AG04450 (cell line): ENCODE measurements at places on chromosomes 2 and 18.

- DNase-seq = no peak
Observed at GRCh38 chr2:88810017-88810416, 118.5 kb downstream of the RPIA start.

DNA sequence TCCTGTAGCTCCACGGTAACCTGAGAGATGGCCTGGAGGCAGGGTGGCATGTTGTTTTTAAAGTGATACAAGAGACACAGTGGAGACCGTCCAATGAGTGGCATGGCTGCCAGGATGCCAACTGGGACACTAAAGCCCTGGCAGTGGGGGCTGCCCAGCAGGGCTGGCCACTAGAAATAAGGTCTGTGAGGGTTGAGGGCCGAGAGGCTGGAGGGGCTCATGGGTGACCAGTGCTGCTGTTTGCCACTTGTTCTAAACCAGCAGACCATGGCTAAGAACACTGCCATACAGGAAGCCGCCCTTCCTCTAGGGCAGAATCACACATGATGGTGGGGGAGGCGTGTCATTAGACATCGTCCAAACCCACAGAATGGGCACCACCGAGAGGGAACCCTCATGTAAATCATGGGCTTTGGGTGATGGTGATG, 71.9 kb downstream of the ALPK2 start:
- DNase-seq = no peak

DNA sequence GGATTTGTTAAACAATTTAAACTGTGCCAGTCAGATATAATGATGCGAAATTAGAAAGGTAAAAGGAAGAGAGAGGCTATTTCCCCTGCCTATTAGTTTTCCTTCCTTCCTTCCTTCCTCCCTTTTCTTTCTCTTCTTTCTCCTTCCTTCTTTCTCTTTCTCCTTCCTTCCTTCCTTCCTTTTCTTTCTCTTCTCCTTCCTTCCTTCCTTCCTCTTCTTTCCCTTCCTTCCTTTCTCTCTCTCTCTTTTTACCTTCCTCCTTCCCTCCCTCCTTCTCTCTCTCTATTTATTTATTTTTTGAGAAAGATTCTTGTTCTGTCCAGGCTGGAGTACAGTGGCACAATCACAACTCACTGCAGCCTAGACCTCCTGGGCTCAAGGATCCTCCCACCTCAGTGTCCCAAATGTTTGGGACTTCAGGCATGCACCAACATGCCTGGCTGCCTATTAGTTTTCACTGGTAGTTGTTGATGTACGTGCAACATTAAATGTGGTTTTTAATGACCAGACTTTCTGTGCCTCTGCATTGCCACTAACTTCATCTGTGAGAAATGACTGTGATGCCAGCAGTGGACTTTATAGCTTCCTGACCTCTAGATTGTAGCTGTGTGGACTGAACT, 48.7 kb upstream of the NFE2L2 start:
- no peak for DNase-seq

DNA sequence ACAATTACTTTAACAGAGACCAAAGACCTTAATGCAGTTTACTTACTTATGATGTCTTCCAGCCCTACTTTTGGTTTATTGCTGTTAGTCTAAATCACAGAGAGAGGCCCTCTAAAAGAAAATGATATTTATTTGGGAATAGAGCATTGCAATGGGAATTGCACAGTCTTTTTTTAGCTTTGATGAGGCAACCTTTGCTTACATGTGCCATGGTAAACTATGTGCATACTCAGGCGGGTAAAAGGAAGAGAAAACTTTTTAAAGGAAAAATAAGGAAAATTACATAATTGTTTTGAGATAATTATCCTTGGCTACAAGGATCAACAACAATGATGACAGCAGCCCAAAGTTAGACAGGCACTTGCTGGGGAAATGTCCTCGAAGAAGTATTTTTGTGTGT, 78.6 kb downstream of the EFEMP1 start:
- DNase-seq = no peak

DNA sequence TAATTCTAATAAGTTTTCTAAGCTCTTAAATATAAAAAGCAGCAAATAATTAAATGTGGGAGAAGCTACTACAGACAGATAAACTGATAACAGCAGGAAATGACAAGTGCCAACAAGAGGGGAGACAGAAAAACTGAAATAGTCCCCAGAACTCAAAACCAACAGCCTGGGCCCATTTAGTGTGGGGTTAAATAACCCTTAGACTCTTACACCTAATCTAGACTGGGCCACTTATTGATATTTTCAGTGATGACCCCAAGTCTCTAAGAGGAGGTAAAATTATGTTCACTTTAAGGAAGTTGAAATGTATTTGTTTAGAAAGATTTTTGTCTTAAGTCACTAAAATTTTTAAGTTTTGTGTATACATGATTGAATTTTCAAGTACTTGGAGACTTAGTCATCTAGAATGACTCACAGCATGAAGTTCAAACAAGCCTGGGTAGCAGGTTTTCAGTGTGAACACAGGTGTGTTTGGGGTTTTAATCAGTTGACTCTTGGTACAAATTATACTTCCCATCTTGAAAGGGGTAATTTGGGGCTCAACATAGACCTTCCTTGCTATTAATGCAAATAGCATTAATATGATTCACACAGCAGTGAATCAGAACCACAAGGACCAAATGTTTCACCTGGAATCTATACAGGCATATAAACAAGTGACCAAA, 54.9 kb upstream of the MYO3B start:
- peak; percentile 32 for DNase-seq

GRCh38 chr2:239752951-239753350, 272.2 kb downstream of the NDUFA10 start:
- DNase-seq = no peak

DNA sequence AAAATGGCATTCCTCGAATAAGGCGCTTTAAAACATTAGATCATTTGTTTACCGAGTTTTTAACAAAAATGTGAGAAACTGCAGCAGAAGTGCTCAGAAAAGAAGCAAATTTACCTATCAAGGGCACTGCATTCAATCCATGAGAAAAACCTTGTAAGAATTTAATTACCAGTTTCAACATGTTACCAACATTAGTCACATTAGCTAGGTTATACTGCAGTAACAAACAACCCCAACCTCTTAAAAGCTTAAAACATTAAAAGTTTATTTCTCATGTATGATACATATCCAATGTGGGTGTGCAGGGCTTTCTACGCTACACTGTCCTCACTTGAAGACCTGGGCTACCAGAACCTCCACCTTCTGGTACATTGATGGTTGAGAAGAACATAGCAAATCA, 68.1 kb upstream of the CCBE1 start:
- no peak for DNase-seq

DNA sequence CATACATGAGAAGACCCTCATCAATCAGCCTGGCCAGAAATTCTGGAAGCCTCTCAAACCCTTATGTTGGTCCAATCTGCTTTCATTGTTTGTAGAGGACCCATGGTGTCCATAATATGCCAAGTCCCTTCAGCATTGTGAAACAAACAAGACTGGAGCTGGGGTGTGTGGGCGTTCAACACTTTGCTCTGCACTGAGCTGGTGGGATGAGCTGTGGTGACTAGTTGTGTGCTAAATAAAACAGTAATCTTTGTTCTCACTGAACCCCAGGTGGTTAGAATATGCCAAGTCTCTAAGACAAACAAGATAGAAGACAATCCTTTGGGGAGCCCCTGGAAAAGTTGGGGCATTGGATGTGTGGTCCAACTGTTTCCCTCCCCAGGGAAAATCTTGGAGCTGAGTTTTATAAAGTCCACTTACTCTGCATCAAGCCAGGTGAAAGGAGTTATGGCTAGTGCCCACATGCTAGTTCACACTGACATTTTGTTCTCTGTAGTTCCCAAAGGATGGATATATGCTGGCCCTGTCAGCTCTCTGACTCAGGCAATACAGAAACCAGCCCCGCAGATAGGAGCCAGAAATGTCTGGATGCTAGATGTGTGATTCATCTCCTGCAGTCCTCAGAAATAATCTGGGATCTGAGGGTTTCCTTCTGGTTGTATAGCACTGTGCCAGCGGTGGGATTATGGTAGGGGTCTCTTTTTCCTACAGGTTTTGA, 260.2 kb downstream of the TMX3 start:
- DNase-seq = peak; percentile 38

GRCh38 chr2:53490659-53491058, 276.9 kb upstream of the CHAC2 start:
- peak; percentile 62 for DNase-seq

DNA sequence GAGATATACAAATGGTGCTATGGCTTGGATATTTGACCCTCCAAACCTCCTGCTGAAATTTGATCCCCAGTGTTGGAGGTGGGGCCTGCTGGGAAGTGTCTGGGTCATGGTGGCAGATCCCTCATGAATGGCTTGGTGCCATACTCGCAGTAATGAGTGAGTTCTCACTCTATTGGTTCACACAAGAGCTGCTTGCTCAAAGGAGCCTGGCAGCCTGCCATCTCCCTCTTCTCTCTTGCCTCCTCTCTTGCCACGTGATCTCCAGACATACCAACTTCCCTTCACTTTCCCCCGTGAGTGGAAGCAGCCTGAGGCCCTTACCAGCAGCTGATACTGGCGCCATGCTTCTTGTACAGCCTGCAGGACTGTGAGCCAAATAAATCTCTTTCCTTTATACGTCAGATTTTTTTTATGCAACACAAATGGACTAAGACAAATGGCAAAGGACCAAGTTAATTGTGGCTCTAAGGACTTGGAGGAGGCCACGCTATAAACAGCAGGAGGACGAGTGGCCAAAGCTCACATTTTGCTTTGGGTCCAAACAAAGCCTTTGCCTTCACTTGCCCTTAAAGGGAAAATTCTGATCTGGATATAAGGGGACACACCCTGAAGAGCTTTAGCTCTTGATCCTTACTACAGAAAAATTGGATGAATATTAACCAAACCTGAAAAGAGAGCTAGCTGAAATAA, 214.7 kb downstream of the SS18 start:
- DNase-seq = no peak

DNA sequence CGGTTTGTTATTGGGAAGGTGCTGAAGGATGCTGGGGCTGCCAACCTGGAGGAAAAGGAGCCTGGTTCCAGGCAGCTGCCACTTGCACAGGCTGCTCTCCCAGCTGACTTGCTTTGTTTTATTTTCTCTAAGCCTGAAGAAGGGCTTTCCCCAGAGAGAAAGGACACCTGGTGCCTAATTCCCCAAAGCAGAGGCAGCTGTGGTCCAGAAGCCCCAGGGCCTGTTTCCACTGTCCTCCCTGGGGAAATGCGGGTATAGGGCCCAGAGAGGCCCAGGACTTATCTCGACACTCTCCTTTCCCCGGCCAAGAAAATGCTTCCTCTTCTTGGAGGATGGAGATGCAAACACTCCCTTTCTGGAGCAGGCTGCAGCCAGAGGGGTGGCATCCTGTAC, 30.1 kb downstream of the INO80C start:
- DNase-seq = no peak

DNA sequence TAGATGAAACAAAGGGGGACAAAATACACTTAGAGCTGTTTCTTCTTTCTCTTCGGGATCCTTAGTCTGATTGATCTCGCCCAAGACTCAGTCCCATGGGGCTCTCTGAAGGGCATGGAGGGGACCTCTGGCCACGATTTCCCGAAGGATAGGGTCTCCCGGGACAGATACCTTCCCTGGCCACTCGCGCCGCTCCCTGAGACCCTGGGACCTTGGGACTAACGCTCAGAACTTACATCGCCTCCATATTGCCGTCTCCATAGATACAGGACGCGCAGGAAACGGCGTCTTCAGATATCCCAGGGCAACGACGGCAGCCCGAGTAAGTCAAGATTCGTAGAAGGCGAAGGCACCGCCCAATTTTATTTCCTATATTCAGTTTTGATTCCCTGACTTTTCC, at the start of gene CFAP65:
CFAP65 (minus strand) TSS at position 265 of the 400 bp plus-strand sequence. CDS start 2,468 bp downstream, outside the sequence.
- DNase-seq = peak; percentile 20

DNA sequence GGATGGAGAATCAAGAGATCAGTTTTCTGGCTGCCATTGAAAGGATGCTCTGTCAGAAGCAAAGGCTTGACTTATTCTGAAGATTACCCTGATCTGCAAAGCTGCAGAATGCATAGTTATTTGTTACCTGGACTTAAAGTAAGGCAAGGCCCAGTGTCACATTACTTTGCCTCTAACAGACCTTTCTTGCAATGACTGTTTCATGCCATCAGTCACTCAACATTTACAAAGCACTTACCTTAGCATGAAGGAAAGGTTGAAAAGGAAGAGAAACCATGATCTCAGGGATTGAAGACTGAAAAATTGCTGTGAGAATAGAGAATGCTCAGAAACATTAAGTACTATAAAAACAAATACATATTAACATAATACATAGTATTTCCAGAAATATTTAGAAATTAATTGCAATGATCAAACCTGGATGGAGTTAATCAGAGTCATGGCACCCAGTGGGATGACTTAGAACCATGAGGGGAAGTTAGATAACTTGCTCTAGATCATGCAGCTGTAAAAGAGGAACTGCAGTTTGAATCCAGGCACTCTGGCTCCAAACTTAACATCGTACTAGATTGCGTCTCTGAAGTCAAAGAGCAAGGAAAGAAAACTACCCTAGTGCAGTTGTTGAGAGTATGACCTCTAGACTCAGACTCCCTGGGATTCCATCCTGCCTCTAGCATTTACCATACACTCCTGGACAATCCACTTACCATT, 26.5 kb upstream of the FAM117B start:
- no peak for DNase-seq

- DNase-seq = no peak
Observed at GRCh38 chr2:240954436-240955305, 43.7 kb upstream of the SNED1 start.

- DNase-seq = no peak
Observed at GRCh38 chr2:43071599-43072550, 154.5 kb downstream of the ZFP36L2 start.

DNA sequence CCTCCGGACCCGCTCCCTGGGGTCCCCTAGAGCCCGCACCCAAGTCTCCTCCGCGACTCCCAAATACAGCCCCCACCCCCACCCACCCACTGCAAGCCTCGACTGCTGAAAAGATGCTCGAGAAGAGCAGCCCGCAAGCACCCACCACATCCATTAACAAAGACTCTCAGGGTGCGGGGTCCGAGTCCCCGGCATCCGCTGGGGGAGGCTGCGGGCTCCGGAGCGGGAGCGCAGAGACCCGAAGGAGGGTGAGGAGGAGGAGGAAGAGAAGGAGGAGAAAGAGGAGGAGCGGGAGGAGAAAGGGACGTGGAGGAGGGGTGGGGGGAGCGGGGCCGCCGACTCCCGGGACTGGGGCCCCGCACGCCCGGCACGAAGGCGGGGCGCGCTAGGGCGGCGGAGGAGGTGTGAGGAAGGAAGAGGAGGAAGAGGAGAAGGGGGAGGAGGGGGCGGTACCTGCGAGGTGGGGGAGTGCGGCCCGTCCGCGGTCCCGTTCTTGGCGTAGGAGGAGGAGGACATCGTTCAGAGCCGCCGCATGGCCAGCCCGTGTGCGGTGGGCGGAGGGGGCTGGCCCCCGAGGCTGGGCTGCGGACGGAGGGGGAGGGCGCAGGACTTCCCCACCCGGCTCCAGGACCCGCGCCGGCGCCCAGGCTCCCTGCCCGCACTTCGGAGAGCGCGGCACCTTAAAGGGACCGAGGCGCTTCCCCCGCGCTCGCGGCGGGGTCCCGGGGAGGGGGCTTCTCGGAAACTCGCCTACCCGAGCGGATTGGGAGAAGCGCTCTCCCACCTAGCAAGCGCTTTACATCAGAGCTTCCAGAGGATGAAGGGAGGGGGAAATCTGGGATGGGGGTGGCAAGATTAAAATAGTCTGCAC, at the start of gene CACNB4:
CACNB4 (minus strand) TSS at position 549 of the 871 bp plus-strand sequence.
- no peak for DNase-seq

- DNase-seq = no peak
Observed at GRCh38 chr18:24187049-24187448, 48.2 kb downstream of the CABYR start.
